Hematopoietic multipotent progenitor cell (in vitro differentiated cells): ENCODE measurements at places on chromosomes 16 and 17.
A peak's percentile ranks its signal among the peaks of the same experiment; 100 is the strongest.

DNA sequence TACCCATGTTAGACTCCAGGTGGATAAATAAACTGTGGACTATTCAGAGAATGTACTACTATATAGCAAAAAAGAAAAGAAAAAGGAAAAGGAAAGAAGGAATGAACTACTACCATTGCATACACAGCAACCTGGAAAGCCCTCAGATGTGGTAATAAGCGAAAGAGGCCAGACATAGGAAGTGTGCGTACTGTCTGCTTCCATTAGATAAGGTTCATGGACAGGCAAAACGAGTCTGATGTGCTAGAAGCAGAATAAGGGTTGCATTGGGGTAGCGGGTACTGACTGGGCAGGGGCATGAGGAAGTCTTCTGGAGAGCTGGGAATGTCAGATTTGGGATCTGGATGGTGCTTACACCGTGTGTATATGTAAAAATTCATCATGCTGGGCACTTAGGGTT is 21.8 kb downstream of the CLEC16A start:
- DNase-seq = peak; percentile 91

DNA sequence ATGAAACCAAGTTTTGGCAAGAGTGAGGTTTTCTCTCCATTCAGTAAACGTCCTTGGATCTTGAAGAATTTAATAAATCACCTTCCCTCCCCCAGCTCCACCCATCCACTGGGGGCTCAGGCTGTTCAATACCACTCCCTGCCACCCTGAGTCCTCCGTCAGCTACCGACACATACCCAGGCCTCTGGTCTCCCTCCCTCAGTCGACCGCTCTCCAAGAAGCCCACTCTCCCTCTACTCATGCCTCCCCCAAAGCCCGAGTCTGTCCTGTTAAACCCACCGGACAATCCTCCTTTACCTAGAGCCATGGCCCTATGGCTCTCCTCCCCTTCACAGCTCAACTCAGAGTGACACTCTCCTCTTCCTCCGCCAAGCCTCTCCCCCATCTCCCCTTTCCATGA is 19.7 kb upstream of the SLC4A1 start:
- DNase-seq = no peak

DNA sequence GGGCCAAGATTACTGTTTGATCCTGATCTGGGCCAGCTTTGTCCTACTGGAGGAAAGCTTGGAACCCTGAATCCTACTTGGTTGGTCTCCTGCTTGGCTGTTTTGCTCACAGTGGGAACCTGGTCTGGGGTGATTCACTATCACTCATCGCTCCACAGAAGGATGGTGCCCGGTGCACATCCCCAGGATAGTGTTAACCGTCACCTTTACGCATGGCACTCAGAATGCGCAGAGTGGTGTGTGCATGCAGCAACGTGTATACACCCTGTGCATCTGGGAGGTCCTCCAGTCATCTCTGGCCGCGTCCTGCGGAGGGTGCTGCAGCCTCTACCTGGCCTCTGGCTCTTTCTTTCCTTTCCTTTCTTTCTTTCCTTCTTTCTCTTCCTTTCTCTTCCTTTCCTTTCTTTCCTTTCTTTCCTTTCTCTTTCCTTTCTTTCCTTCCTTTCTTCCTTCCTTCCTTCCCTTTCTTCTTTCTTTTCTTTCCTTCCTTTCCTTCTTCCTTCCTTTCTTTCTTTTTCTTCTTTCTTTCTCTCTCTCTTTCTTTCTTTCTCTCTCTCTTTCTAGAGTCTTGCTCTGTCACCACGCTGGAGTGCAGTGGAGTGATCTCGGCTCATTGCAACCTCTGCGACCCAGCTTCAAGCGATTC is 13.1 kb downstream of the SOCS3 start:
- DNase-seq = no peak

- DNase-seq = no peak
These were observed 1.5 kb downstream of the HOXB4 start for GRCh38 chr17:48576479-48577309.

DNA sequence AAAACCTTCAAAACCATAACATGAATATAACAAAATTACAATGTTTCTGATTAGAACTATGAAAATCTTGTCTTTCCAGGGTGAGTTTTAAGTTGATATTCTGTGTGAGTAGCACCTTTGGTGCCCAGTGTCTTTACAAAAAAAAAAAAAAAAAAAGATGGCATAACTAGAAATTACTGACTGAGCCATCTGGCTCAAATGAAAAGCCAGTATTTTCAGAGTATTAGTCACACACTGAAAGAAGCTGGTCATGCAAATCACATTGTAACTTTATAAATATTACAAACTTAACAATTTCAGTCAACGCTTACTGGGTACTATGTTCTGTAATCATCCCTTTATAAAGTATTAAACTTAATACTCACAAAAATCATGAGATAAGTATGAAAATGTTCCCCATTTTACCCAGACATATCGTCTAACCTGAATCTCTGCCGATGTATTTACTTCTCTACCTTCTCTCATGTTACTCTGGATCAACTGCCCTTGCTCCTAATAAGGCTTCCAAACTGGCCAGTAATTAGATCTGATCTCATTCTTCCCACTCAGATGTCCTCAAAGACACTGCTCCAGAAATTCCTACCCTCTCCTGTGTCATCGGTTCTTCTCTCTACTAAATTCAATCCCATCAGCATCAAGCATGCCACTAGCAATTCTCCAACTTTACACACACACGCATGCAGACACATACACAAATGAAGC is 25.4 kb downstream of the UBE2G1 start:
- no peak for DNase-seq

GRCh38 chr17:77535435-77535834 is 394.7 kb downstream of the SEC14L1 start:
- no peak for DNase-seq

- no peak for DNase-seq
These were observed 307.6 kb downstream of the ZFHX3 start for GRCh38 chr16:72740347-72740746.

GRCh38 chr16:80552277-80552676 is 11.5 kb downstream of the DYNLRB2 start:
- DNase-seq = no peak

DNA sequence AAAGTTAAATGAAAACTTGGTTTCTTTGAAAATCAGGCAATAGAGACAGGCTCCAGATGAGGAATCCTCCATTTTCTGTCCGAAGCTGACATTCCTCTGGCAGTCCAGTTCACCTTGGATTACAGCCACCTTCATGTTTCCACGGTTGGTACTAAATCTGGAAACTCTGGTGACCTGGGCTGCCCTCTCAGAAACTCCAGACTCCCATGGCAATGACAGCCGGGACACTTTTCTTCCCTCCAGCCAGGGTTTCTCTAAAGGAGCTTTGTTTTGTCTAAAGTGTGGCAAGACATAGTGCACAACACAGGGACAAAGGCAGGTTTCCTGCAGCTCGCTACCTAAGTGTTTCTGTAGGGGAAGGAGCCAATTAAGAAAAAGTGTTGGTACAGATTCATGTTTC is 36.0 kb downstream of the CLUAP1 start:
- DNase-seq = no peak

DNA sequence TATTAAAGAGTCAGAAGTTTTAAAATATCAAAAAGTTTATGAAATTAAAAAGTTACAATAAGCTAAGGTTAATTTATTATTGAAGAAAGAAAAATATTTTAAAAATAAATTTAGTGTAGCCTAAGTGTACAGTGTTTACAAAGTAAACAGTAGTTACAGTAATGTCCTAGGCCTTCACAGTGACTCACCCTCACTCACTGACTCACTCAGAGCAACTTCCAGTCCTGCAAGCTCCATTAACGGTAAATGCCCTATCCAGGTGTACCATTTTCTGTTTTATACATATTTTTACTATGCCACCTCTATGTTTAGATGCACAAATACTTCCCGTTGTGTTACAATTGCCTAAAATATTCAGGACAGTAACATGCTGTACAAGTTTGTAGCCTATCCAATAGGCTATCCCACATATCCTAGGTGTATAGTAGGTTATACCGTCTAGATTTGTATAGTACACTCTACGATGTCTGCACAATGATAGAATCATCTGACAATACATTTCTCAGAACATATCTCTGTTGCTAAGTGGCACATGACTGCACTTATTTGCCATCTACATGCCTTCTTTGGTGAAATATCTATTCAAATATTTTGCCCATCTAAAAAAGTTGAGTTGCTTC is 67.2 kb upstream of the WSB1 start:
- no peak for DNase-seq

DNA sequence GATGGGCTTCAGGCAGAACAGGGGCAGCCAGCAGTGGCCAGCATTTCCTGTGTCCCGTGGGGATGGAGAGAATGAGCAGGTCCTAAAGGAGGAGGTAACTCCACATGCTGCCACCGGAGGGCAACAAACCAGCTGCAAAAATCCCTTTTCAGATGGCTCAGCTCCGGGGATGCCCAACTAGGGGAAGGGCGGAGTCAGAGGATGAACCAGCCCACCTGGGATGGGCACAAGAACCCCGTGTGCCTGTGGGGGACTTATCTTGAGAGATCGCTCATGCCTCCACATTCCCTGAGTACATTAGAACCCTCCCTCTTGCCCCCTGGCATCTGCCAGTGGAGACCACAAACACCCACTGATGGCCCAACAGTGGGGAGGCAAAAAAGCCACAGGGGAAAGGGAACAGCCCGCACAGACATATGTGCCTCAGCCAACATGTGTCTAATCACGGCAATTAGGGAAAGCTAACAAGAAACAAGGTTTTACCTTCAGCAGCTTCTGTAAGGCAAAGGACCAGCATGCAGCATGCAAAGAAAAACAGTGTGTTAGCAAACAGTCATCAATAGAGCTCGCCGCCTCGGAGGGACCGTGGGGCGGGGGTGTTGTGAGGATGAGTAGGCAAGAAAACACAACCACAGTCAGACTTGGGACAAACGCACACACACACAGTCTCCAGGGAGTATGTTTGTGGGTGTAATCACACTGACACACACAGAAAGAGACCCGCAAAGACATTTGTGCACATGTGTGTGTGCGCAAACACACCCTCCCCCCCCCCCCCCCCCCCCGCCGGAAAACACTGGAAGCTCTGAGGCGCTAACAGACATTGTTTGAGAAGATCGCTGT is 64.0 kb downstream of the MYO18A start:
- no peak for DNase-seq

- DNase-seq = no peak
These were observed 4.3 kb downstream of the ZKSCAN2 start for GRCh38 chr16:25253322-25253721.

DNA sequence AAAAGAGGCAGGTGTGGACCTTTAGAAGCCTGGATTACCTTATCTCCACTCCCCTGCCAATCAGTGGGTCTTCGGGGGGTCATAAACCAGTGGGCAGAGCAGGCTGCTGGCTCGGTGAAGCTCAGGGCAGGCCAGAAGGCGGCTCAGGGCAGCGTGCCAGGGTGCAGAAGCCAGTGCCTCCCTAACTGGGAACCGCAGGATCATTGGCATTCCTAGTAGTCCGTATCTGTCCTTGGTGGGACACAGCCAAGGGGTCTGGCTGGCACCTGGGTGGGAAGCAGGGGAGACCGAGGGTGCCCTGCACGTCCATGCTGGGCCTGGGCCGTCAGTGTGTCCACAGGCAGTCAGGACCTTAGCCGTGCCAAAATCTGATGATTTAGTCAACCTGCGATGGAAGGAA is 76.8 kb downstream of the SEC14L1 start:
- no peak for DNase-seq

DNA sequence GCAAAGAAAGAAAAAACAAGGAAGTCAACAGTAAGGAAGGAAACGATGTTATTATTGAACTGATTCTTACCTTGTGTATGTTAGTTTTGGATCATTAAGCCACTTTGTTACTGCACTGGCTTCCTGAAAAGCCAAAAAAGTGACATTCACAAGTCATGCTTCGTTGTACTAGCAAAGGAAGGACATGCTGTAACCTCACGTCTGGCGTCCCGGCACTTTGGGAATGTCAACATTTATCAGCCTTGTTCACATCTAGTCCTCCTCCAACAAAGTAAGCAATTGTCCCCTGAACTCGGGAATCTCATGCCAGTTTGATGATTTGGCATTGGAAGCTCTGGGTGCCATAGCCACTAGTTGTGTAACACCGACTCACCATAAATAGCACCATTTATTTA is 731 bp upstream of the MKS1 start:
- peak; percentile 7 for DNase-seq
